ENCODE measurements at places on chromosomes 1 and 21. TPM values are rescaled to one million over a fixed set of nuclear protein-coding genes. Genes with fewer than 3 reads are reported as not detected.

Gene CYP4A22
- total RNA-seq, result not detected

Gene FLG
- total RNA-seq, result not detected

Gene AMPD1
- total RNA-seq, result 0.07 TPM

Gene CFAP126
- not detected for total RNA-seq

Gene BGLAP
- not detected for total RNA-seq

Gene CD84
- total RNA-seq, result not detected

Gene LEFTY2
- total RNA-seq, result not detected

Gene S100A7
- not detected for total RNA-seq

Gene KCNA2
- total RNA-seq, result not detected

Gene SPRR2G
- total RNA-seq, result not detected

Gene KCNJ6
- 0.07 TPM for total RNA-seq

Gene IFT25
- total RNA-seq, result 11.5 TPM

Gene FAM163A
- total RNA-seq, result 0.21 TPM

Gene OR2L3
- total RNA-seq, result not detected

Gene OXCT2
- total RNA-seq, result 5.9 TPM

Gene CGN
- total RNA-seq, result 23.6 TPM

Gene THEM4
- 15.4 TPM for total RNA-seq

Gene ITPKB
- total RNA-seq, result 11.7 TPM

Gene GJA4
- total RNA-seq, result not detected

Gene UBE4B
- 45.0 TPM for total RNA-seq

Gene UBE2U
- not detected for total RNA-seq

Gene FCER1G
- total RNA-seq, result not detected

Gene MRPS6
- 32.8 TPM for total RNA-seq

Gene CFH
- 0.89 TPM for total RNA-seq

Gene CAMK1G
- total RNA-seq, result 0.21 TPM

Gene CRP
- not detected for total RNA-seq

Gene KCNA3
- not detected for total RNA-seq

Gene FAM72A
- total RNA-seq, result 2.7 TPM

Gene RGS13
- not detected for total RNA-seq

Gene SLC6A9
- 20.1 TPM for total RNA-seq

Gene TMEM35B
- 36.0 TPM for total RNA-seq

Gene TMEM125
- 16.2 TPM for total RNA-seq

Gene GJB5
- total RNA-seq, result not detected

Gene PLEKHA6
- 48.9 TPM for total RNA-seq

Gene HIVEP3
- total RNA-seq, result 5.8 TPM

Gene IGFN1
- 0.54 TPM for total RNA-seq

Gene ETV3L
- not detected for total RNA-seq

Gene ANGPTL7
- not detected for total RNA-seq

Gene KRTAP22-2
- not detected for total RNA-seq

Gene C1QB
- 4.6 TPM for total RNA-seq

Gene CSTB
- 27.9 TPM for total RNA-seq

Gene ZNF697
- 22.4 TPM for total RNA-seq

Gene EPHB2
- total RNA-seq, result 143 TPM

Gene C8A
- total RNA-seq, result not detected

Gene ATP6V1G3
- not detected for total RNA-seq

Gene VHLL
- total RNA-seq, result not detected

Gene FNDC5
- 0.08 TPM for total RNA-seq

Gene ACADM
- 29.6 TPM for total RNA-seq

Gene SYTL1
- total RNA-seq, result 40.3 TPM

Gene TRIM58
- 5.3 TPM for total RNA-seq

Gene CCDC181
- total RNA-seq, result 4.8 TPM

Measured in kidney epithelial cell (primary cell).